ENCODE measurements at places on chromosomes 16 and 17. TPM values are rescaled to one million over a fixed set of nuclear protein-coding genes. Genes with fewer than 3 reads are reported as not detected.

IGFALS gene
- not detected for total RNA-seq

GRCh38 chr17:64240741-64241347 is 22.2 kb downstream of the TEX2 start:
- DNase-seq: no peak
- peaks cover 22% of the 10 kb centered on the region for H3K4me1 ChIP-seq
- H3K27ac ChIP-seq: no peak overlapping the region
- H3K36me3 ChIP-seq: no peaks in the 10 kb centered on the region
- no peak overlapping the region for H3K4me3 ChIP-seq
- H3K27me3 ChIP-seq: no peaks in the 10 kb centered on the region

- no peak overlapping the region for H3K27ac ChIP-seq
- no peak for DNase-seq
- peaks cover 15% of the 10 kb centered on the region for H3K27me3 ChIP-seq
- H3K36me3 ChIP-seq: no peaks in the 10 kb centered on the region
- H3K4me3 ChIP-seq: no peak overlapping the region
These were observed 15.4 kb upstream of the KRT24 start for GRCh38 chr17:40718930-40719329.

DNA sequence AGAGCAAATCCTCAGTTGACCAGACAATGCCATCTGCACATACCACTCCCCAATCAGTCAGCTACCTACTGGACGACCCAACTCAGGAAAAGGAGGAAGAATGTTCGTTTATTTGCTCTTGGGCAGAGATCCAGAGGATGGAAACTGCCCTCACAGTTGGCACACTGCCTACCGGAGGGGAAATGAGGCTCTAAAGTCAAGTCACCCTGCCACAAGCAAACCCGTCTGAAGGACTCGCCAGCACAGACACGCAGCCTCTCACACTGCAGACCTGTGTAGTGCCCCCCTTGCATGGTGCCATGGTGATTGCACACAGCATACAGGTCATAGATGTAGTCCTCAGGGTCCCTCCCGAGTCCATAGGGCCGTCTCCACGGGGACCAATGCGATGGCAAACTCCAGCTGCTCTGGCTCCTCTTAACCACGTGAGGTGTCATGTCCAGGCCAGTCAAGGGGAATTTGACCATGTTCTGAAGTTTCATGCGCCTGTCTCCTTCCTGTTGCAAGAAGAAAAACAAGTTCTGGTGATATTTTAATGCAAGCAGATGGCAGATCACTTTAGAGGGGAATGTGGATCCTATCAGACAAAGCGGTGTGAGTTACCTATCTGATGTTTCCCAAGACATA is 69.5 kb downstream of the USP31 start:
- peaks cover 4% of the 10 kb centered on the region for H3K4me1 ChIP-seq
- H3K36me3 ChIP-seq: peaks cover 40% of the 10 kb centered on the region
- no peak overlapping the region for H3K27ac ChIP-seq
- DNase-seq: no peak
- H3K27me3 ChIP-seq: no peaks in the 10 kb centered on the region
